Islet precursor cell (in vitro differentiated cells): ENCODE measurements at places on chromosomes 4 and X.

DNA sequence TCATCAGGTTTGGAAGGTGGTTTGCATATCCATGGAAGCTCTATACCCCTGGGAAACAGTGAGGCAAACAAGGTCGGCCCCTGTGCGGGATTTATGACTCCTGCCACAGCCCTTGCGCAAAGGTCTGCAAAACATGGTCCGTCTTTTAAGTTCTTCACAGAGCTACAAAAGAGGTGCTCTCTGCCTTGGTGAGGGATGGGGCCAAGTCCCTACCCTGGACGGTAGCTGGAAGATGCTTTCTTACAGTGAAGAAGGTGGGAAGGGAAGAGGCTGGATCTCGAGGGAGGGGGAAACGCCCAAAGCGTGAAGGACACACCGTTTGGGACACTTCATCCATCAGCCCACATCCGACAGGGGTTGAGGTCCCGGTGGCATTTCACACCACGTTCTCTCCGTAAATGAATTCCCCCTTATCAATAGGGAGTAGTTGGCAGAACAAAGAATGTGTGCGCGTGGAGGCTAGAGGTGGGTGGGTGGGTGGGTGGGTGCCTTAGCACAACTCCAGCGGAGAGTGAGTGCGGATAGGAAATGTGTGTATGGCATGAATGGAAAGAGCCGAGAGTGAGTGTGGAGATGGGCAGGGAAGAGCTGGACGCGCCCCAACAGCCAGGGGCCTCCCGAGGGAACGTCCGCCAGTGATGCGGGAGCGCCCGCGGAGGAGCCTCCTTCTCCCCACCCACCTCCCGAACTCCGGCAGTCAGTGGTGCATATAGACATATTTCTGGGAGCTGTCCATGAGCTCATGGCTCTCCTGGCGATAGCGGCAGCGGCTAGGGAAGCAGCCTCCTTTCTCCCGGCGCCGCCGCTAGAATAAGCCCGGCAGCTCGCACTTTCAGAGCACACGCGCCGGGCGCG lies 68.3 kb downstream of the LARP7 start:
- DNase-seq, result peak; percentile 88

GRCh38 chrX:49838374-49838773 lies 9.3 kb downstream of the PAGE4 start:
- no peak for DNase-seq

- no peak for DNase-seq
Measured at GRCh38 chr4:112956484-112956896, 93.0 kb upstream of the ANK2 start.

DNA sequence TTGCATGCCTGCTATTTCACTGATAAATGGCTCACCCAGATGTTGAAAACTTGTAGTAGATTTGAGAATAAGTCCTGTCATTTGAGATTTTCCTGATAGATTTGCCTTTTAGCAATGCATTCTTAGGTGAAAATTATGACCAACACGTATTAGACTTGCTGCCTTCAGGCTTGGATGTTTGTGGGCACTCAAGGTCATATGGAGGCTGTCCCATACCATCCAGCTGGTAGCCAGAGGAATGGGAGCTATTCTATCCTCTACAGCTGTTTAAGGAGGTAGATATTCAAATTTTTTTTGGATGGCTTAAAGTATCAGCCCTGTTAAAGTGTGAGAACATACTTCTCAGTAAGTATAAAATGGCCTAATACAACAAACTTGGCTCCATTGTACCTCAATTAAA lies 34.7 kb downstream of the RTL3 start:
- no peak for DNase-seq

DNA sequence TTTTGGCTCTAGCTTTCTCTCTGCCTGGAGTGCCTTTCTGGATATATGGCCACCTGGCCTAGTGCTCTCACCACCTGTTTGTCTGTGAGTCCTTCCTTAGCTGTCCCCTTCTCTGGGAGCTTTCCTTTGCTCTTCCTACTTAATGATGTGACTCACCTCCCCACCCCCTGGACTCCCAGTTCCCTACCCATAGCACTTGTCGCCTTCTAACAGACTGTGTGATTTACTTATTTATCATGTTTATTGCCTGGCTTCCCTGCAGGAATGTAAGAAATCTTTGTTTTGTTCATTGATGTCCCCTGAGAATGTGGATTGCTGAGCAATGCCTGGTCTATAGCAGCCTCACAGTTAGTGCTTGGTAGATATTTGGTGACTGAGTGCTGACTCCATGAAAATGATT lies 18.9 kb downstream of the ADD1 start:
- peak; percentile 60 for DNase-seq

DNA sequence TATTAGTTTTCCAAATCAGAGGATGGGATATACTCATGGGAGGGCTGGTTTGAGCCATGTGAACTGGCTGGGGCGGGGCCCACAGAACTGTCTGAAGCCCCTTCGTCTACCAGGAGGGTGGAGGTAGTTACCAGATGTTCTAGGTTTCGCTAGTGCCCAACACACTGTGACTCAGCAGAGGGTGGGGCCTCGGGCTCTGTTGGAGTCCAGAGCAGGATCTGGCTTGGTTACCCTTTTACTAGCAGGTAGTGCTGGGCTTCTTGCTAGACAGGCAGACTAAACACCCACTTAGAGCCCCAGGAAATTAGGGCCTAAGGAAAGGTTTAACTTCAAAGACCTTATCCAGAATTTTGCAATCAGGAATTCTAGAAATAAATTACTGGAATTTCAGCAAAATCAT lies 56.2 kb upstream of the CHRDL1 start:
- peak; percentile 80 for DNase-seq

- no peak for DNase-seq
Measured at GRCh38 chr4:7243609-7244330, 51.4 kb downstream of the SORCS2 start.

- DNase-seq, result no peak
Measured at GRCh38 chr4:37858112-37858511, 31.6 kb downstream of the PGM2 start.

DNA sequence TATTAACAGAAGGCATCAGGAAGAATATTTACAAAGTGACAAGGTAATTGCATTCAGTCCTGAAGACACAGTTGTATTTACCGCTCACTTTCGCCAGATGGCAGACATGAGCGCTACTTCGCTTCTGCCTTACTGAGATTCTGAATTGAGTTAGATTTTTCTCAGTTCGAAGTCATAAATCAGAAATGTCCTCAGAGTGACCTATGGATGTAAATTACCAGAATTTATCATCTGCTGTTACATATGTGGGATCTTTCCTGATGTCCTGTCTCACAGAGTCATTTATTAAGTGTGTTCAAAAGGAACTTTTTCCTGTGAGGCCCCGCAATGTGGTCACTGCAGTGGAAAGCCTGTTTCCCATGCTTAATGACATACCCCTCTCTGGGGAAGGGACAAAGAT lies 97.3 kb upstream of the DCLK2 start:
- DNase-seq, result peak; percentile 66

GRCh38 chrX:123361371-123361770 lies 177.3 kb downstream of the GRIA3 start:
- DNase-seq, result no peak

DNA sequence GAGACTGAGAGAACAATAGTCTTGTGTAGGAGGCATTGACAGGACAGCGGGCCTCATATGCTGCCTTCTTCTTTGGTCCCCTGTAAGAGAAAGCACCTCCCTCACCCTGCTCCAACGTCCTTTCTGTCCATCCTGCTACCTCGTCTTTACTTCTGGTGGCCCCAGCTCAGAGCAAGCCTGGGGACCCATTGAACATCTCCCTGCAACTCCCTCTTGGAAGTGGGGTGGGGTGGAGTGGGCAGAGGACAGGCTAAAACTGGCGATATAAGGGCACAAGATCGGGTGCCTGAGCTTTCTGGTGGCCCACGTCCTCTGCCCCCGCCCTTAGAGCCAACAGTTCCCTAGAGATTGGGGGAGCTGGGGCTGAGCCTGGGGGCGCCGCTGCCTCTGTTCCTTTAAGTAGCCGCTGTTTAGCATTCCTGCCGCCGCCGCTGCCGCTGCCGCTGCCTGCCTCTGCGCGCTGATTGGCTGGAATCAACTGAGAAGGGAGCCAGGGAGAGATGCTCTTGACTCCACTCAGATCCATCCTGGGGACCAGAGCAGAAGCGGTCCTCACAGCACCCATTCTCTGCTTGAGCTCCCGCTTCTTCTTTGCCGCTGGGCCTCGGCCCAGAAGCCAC lies at the start of gene DLG3:
TSS of gene DLG3 (plus strand) at position 510 of the 620 bp plus-strand sequence. CDS start 367 bp downstream, outside the sequence.
- DNase-seq, result peak; percentile 73

GRCh38 chr4:120886191-120886590 lies 36.3 kb downstream of the PRDM5 start:
- no peak for DNase-seq

GRCh38 chr4:11597506-11597905 lies 168.8 kb upstream of the HS3ST1 start:
- DNase-seq, result no peak

DNA sequence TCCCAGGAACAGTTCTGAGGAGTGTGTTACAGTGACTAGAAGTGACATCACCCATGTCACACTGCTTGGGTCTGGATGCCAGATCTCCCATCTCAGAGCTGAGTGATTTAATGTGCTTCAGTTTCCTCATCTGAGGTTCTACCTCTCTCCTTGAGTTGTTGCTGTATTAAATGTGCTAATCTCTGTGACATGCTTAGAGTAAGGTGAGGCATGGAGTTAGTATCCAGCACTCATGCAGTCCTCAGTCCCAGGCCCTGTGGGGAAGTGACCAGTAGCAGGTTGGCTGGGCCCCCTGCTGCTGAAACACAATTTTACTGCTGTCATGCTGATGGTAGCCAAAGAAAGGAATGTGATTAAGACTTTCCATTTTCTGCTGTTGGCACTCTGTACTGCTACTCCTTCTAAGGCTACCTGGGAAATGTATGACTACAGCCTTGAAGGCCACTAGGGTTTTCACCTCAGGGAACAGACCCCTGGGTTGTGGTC lies 639.6 kb downstream of the MID1IP1 start:
- no peak for DNase-seq

DNA sequence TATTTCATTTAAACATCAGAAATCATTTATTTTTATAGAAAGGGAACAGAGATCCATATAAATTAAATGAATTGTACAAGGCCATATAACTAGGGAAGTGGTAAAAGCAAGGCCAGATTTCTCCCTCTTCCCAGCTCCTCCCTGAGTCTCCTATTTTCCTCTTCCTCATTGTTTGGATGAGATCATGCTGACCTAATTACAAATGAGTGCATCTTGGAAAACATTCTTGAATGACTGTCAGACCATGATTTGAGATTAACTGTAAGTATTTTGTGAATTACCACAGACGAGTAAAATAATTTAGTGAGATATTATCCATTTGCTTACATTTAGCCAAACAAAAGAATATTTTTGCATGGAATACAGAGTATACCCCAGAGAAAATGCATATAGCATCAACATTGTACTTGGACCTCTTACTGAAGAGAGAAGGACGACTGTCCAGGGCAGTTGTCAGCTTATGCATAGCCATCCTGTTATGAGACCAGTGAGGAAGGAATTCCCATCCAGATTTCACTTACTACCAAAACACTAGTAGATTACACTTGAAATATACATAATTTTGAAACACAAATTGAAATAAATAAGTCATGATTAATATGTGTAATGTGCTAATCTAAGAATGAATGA lies 47.3 kb downstream of the SLAIN2 start:
- no peak for DNase-seq

GRCh38 chrX:78199851-78200250 lies 60.4 kb upstream of the TAF9B start:
- DNase-seq, result no peak

- DNase-seq, result no peak
Measured at GRCh38 chrX:15977644-15978043, 123.0 kb upstream of the AP1S2 start.

DNA sequence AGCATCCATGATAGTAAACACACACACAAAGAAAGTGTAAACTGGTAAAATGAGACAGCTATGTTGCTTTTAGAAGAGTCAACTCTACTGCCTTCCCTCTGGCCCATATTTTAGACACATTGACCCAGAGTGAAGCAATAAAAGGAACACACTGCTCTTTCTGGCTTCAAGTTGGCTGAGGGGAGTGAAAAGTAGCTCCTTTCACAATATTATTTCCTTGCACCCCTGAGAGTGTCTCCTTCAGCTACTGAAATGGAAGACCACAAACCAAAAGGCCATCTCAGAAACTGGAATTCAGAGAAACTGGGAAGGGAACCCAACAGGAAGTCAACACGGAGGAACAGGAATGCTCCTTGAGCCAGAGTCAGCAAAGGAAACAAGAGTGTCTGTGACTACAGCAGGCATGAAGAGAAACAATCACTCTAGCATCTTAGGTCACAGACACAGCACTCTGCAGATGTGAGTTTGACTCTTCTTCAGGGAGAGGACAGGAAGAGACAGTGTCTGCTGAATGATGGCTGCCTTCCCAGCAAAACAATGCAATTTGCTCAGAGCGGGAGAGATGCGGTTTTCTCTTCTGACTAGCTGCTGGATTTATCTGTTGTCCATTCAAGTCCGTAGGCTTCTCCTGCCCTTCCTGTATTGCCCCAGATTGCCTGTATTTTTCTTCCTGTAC lies 106.7 kb downstream of the SPATA18 start:
- no peak for DNase-seq

- no peak for DNase-seq
Measured at GRCh38 chr4:40238008-40238699, 41.3 kb downstream of the RHOH start.

DNA sequence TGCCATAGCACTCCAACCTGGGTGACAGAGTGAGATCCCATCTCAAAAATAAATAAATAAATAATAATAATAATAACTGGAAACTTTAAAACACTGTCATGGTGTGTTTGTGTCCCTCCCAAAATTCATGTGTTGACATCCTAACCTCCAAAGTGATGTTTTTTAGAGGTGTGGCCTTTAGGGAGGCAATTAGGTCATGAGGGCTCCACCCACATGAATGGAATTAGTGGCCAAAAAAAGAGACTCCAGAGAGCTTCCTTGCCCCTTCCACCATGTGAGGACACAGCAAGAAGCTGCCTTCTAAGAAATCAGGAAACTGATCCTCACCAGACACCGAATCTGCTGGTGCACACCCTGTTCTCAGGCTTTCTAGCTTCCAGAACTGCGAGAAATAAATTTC lies 23.8 kb upstream of the RAPGEF2 start:
- no peak for DNase-seq

DNA sequence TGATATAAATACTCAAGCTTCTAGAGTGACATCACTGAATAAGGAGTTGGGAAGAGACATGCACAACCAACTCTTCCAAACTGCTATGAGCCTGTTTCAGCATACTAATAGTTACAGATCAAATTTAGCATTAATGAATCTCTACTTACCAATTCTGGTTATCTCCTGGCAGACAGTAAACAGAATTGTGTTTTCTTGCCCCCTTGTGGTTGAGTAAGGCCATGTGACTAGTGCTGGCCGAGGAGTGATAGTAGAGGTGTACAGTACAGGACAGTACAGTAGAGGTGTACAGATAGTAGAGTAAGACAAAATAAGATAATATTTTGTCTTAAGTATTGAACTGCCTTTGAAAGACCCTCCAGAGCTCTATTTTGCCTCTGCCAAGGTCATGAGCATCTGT lies 681.4 kb downstream of the GABRG1 start:
- no peak for DNase-seq

- DNase-seq, result no peak
Measured at GRCh38 chr4:7015383-7016035, 27.7 kb upstream of the TADA2B start.
